ENCODE measurements at places on chromosomes 4 and X.

DNA sequence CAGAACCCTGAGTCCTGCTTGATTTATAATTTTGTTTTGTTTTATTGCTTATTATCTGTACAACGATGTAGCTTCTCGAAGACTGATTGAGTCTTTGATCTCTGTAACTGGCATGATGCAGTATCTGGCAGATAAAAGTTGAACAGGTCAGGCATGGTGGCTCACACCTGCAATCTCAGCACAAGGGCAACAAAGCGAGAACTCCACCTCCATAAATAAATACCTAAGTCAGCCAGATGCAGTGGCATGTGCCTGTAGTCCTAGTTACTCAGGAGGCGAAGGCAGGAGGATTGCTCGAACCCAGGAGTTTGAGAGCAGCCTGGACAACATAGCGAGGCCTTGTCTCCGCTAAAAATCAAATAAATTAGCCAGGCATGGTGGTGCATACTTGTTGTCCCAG lies 15.7 kb upstream of the WDR19 start:
- no peak for DNase-seq

GRCh38 chr4:153326513-153326912 lies 18.0 kb upstream of the MND1 start:
- no peak for DNase-seq

DNA sequence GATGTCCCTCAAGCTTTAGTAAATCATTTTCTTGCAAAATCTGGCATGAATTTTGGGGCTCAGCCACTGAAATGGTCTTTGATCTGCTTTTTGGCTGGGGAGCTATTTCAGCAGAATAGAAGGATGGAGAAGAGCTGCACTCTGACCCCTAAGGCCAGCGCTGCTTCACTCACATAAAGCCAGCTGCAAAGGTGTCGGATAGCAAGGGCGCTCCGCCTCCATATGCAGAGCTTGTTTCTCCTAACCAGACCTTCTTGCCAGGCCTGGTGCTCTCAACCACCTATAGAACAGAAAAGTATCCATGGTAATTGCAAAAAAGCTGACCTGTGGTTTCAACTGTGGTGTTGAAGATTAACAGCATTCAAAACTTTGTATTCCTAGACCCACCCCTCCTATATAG lies 24.1 kb upstream of the COQ2 start:
- no peak for DNase-seq

- DNase-seq, result no peak
Measured at GRCh38 chr4:35175894-35176293, 1068.4 kb downstream of the ARAP2 start.

- DNase-seq, result no peak
Measured at GRCh38 chrX:3345281-3346191, 916 bp downstream of the MXRA5 start.

DNA sequence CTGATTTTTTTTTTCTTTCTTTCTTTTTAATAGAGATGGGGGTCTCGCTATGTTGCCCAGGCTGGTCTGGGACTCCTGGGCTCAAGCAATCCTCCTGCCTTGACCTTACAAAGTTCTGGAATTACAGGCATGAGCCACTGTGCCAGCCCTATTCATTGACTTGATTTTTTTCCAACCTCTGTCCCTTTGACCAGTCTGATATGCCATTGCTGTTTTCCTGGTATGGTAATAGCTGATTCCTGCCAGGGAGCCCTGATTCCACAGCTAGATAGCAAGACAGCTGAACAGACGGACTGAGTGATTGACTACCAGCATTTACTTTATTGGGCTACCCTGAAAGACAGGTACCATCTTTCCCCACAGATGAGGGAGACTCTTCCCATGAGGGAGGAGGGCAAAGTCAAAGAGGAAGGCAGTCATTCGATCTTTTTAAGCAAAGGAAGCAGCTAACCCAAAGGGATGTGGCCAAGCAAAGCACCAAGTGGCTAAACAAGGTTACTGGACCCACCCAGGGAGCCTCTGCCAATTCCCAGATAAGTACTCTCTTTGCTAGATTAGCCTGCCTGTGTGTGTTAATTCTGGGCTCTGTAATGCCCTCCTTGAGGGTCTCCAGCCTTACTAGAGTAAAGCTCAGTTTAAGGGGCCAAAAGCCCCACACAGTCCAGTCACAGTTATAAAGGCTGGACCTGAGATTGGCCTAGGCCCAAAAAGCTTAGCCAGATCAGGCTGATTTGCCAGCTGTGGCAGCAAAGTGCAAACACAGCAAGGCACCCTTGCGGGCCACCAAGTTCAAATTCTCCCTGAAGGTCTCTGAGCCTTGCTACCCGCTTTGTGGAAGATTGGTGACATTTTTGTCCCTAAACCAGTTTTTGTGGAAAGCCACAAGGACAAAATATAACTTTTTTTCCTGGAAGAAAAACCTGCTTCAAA lies 192.4 kb upstream of the GPC4 start:
- no peak for DNase-seq

DNA sequence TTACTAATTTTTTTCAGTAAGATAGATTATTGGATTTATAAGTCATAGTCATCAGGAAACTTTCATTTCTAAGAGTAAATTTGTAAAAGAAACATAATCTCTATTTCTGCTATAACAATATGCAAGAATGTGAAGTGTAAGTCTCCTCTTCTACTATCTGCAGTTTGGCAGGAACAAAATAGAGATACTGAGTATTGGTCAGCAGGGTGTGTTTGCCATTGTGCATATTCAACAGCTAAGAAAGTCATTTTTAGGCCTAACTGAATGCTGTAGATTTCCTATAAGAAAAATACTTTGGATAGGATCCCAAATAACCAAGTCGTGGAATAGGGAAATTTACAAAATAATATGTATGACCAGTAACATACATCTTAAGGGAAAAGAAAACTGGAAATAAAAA lies 253.3 kb upstream of the EPHA5 start:
- DNase-seq, result no peak

- DNase-seq, result no peak
Measured at GRCh38 chr4:154466336-154466735, 25.3 kb downstream of the DCHS2 start.

GRCh38 chr4:170051402-170051801 lies 25.2 kb upstream of the MFAP3L start:
- no peak for DNase-seq

- no peak for DNase-seq
Measured at GRCh38 chr4:52586069-52586468, 73.0 kb downstream of the USP46 start.

- no peak for DNase-seq
Measured at GRCh38 chr4:74315376-74315775, 7.1 kb downstream of the EPGN start.

DNA sequence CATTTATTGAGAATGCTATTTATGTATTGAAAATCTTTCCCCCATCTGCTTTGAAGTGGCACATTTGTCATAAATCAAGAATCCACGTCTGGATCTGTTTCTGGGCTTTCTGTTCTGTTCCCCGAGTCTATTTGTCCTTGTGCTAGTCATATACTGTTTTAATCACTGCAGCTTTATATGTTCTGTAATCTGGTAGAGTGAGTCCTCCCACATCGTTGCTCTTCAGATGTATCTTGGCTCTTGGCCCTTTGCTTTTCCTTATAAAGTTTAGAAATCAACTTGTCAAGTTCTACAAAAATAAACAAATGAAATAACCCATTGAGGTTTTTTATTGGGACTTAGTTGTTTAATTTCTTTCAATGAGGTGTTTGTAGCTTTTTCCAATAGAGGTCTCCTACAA lies 29.0 kb downstream of the LONRF3 start:
- no peak for DNase-seq

DNA sequence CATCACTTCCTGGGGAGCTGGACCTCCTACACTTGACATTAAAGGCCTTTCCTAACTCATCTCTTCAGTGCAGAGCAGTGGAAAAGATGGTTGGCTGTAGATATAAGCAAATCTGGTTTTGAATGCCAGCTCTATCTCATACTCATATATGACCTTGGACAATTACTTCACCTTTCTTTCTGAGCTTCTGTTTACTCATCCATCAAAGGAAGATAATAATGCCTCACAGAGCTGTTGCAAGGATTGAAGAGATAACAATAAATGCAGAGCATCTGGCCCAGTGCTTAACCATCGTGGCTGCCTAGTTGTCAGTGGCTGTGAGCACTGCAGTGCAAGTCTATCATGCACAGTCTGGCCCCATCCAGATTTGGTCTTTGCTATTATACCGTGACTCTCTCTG lies 148.1 kb upstream of the EOLA2 start:
- DNase-seq, result no peak

DNA sequence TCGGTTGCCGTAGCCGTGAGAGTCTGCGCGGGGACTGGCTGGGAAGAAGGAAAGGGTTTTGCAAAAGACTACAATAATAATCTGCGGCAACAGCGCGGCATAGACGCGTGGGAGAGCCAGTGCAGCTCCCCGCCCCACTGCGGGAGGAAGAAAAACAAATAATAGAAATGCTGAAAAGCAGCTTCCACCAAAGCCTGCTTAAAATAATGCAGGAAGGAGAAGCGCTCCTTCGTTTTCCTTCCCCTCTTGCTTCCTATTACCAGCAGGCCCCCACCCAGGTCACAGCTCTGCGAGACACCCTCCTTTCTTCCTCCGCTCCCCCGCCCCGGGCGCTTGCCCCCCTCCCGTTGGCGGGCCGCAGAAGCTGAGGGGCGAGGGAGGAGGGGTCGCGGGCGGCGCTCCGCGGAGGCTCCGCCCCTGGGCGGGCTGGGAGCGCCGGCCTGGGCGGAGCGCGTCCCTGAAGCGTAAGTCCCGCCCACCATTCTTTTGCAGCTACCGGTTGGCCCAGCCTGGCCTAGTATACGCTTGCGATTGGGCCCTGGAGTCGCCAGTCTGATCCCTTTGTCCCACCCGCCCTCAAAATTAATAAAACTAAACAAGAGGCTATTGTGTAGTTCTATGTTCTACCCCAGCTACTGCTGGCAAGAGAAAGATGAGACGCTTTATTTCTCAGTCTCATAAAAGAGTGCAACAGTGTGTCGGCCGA lies 636 bp upstream of the AMOT start:
- DNase-seq, result no peak

- DNase-seq, result no peak
Measured at GRCh38 chr4:170374770-170375169, 285.0 kb upstream of the AADAT start.

GRCh38 chrX:115946059-115946458 lies 224.5 kb upstream of the AGTR2 start:
- DNase-seq, result no peak

- no peak for DNase-seq
Measured at GRCh38 chr4:107832275-107832807, 7.6 kb downstream of the SGMS2 start.

- DNase-seq, result no peak
Measured at GRCh38 chr4:7973545-7973981, 33.9 kb upstream of the AFAP1 start.

GRCh38 chrX:40150503-40150902 lies 52.7 kb upstream of the BCOR start:
- DNase-seq, result no peak

- no peak for DNase-seq
Measured at GRCh38 chrX:131789664-131790063, 233.4 kb upstream of the STK26 start.

GRCh38 chr4:123361195-123361861 lies 35.3 kb upstream of the SPRY1 start:
- DNase-seq, result peak; percentile 64

DNA sequence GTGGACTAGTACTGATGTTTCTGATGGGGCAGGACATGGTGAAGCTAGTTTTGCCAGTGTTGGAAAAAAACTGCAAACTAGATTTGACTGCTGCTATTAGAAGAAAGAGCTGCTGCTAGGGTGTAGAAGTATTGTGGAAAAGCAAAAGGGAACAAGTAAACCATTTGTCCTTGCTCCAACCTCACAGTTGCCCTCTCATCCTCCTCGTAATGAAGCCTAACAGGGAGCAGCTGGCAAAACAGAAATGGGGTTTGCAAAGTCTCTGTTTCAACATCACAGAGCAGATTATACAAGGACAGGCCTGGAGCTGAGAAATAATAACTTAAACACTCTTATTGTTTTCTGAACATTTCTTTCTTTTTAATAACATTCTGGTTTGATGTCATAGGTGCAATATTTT lies 346.2 kb downstream of the MAGEB5 start:
- DNase-seq, result no peak

- no peak for DNase-seq
Measured at GRCh38 chrX:154486396-154487207, at the start of gene UBL4A. Gene UBL4A (minus strand): TSS chrX:154486615. CDS start chrX:154486584, 31 bp downstream.

- no peak for DNase-seq
Measured at GRCh38 chr4:142698552-142698951, 147.5 kb downstream of the INPP4B start.

DNA sequence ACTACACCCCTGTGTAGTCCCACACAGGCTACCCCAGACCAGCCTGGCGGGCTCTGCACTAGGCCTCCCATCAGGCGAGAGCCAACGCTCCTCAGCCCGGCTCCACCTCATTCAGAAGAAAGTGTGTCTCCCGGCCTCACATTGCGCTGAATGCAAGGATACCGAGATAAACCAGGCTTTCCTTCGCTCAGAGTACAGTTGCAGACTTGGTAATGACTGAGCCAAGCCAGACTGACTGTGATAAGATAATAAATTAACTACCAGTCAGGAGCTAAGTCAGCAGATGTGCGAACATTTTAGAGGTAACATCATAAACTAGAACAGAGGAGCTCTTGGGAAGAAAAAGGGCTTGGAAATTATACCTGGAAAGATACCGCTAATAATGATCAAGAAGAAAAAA lies 397.6 kb downstream of the TRIML1 start:
- no peak for DNase-seq

DNA sequence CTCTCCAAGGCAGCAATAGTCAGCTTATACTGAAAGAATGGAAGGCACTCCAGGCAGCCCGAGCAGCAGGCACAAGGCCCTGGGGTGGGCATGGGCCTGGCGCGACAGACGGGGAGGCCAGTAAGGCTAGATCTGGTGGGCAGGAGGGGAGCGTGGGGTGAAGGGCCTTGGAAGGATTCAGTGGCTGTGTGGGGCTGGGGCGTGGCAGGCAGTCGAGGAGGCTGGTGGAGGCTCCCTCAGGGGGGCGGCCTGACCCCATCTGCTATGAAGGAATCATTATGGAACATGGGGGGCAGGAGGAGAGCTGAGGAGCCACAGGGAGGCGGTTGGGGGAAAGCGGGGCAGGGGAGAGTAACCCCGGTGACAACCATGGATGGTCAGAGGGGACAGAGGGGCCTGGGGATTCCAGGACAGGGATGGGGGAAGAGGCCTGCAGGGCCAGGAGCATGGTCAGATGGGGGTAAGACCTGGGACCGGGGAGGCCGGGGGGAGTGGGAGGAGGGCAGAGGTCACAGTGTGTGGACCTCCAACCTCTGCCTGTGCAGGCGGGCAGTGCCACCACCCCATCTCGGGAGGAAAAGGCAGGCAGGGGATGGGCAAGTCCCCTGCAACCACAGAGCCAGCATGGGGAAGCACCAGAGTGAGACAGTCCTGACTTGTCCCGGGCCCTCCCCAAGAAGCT lies 70.3 kb downstream of the ACOX3 start:
- DNase-seq, result no peak

DNA sequence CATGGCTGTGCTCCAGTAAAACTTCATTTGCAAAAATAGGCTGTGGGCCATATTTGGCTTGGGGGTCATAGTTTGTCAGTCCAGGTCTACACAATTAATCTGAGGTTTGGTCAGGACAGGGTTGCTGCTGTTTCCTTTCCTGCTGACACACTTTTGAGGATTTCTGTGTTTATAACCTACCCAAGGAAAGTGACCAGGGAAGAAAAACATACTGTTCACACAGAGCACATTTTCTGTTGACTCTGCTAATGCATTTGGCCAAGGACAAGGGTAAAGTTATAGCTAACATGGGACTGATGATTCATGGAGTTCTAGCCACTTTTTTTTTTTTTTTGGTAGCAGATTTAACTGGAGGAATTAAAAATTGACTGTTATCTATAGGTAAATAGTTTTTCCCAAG lies 43.9 kb upstream of the GEMIN8 start:
- DNase-seq, result no peak

All from AG04449 (cell line).